ENCODE measurements at places on chromosomes 1 and 21.

DNA sequence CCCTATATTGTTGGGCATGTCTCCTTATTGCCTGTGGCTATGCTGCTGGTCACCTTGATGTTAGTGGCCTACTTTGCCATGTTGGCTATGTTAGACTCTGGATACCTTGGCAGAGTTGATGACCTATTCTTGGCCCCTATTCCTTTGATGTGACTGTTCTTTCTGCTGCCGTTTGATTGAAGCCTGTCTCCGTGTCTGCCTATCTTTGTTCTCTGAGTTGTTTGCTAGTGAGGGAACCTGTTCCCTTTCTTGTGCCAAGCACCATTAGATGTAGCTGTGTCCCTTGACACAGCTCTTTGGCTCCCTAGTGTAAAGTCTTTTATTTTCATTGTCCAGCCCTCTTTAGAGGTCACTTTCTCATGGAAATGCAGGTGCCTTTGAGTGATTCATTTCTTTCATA is 28.7 kb upstream of the PAPPA2 start:
- DNase-seq = no peak

DNA sequence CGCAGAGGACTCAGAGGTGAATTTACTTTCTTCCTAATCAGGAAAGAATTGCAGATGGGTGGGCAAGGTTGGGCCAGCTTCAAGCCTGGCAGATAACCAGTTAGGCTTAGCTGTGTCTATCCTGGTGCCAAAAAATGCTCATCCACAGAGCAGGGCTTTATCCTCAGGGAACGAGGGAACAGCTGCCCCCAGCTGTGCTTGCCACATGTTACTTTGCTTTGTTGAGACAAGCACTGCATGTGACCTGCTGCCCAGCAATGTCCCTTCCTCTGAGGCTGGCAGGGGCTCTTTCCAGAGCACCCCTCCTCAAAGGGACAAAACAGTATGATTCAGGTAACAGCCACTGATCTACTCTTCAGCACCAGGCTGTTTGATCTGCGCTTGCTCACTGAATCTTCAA is 505.1 kb upstream of the USP24 start:
- no peak for DNase-seq

- no peak for DNase-seq
These were observed 18.7 kb downstream of the AK4 start for GRCh38 chr1:65166572-65167305.

DNA sequence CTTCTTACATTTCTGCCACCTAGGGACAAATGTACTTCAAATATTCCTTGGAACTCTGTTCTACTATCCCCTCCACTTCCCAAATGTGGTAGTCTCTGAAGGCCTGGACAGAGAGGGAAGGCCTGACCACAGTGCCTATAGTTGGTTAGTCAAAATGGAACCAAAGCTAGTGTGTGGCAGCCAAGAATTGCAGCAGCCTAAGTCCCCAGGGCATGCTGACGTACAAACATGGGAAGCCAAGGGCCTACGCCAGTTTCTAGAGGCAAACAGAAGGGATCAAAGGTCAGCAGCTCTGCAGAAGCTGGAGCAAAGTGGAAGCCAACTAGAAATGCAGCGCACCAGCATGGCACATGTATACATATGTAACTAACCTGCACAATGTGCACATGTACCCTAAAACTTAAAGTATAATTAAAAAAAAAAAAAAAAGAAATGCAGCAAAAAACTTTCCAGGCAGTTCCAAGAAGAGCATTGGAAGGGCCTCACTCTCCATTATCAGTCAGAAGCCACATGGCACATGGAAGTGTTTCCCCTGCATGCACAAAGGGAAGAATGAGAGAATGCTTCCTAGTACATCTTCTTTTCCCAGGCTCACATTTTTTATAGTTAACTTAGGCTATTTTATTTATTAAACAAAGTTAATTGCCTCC is 39.4 kb upstream of the GADD45A start:
- no peak for DNase-seq

GRCh38 chr1:41784531-41785274 is 134.0 kb downstream of the HIVEP3 start:
- DNase-seq = peak; percentile 57

DNA sequence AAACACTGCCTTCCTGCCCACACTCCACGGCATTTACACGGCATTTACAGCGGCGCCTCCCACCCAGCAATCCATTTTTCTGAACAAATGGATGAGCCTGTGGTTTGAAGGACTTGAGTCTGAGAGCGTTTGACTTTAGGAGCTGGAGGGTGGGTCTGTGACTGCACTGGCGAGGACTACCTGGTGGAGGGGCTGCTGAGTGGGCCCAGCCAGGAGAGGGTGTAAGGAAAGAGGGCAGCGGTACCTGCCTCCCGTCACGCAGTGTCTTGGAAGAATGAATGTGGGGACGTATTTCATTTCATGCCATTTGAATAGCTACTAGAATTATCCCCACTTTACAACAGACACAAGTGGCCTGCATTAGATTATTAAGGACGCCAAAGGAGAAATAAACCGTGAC is 62.9 kb downstream of the B3GALT5 start:
- DNase-seq = no peak

- DNase-seq = no peak
These were observed 28.5 kb downstream of the BTBD8 start for GRCh38 chr1:92108631-92109030.

DNA sequence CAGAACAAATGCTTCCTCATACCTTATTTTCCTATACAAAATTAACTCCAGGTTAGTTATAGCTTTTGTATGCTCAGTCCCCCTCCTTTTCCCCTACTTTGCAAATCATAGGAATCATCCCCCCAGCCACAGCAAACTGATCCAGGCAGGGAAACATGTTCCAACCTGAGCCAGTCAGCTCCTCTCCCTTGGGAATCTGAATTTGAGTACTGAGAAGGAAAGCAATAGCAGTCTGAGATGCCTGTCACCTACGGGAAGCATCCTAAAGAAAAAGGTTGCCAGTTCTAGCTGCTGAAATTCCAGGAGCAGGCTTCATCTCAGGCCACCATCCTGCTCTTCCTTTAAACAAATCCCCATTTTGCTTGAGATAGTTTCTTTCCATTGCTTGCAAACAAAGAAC is 6.9 kb downstream of the ADSS2 start:
- no peak for DNase-seq

GRCh38 chr1:12204754-12205658 is 24.8 kb upstream of the VPS13D start:
- no peak for DNase-seq

DNA sequence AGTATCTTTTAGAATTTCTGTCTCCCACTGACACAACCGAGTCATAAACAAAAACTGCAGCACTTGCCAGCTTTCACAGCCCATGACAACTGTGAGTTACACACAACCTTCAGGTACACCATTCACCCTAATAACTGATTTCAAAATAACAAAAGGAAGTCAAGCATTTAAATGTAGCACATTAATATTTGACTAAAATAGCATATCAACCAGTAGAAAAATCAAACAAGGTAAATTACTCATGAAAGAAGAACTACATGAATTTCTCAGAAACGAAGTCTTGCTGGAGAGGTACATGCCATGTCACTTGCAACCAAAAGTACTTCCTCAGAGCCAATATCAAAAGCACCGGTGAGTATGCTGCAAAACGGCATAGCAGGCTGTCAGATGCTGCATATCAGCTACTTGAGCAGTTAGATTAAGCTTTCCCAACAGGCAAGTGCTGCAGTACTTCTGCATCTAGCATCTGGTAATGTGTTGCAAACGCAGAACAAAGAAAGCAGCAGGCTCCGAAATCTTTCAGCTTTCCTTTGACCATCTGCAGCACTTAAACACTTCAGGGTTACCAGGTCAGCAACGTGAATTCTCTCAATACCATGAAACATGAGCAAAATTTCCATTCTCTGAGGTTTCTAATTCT is 223.2 kb downstream of the SMYD3 start:
- no peak for DNase-seq

DNA sequence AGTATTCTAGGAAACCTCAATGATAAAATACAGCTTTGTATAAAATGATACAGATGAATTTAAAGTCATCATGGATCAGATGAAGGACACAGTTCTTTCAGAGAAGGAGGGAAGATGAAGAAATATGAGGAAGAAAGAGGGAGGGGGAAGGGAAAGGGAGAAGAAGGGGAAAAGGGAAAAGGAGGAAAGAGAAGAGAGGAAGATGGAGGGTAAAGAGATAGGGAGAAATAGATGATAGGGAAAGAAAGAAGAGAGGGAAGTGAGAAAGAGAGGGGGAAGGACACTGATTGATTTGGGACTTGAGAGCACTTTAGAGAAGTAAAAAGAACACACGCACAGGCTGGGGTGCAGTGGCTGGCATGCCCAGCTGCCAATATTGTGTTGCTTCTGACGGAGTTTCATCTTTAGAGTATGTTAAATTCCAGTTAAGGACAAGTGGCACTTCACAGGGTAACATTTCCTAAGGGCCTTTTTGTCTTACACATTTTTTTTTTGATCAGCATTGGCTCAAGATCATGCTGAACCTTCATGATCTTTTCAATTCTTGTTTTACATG is 235.9 kb upstream of the DMRTA2 start:
- no peak for DNase-seq

DNA sequence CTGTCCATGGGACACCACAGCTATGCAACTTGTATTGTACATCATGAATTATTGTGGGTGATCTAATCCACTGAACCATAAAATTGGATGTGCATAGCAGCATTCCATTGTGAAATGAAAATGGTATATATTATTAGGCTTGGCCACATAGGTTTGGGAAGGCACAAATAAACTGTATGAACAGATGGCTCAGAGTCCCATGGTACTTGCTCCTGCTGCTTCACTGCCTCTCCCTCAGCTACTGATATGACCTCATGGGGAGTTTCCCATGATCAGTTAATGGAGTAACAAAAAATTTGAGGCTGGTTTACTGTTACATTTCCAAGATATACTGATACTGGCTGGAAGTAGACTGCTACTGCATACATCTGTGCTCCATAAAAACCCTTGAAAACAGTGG is 152.7 kb upstream of the NEGR1 start:
- DNase-seq = no peak

DNA sequence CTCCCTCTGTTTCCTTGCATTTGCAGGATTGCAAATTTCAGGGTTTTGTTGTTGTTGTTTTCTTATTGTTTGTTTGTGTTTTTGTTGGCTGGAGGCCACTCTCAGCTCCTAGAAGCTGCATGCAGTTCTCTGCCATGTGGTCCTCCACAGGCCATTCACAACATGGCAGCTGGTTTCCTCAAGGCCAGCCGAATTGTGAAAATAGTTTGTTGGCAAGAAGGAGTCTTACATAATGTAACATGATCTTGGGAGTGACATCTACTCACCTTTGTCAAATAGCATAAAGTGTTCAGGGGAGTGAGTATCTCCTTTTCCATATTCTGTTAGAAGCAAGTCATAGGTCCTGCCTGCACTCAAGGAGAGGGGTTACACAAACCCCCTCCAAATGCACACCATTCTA is 10.6 kb upstream of the UAP1 start:
- DNase-seq = no peak

DNA sequence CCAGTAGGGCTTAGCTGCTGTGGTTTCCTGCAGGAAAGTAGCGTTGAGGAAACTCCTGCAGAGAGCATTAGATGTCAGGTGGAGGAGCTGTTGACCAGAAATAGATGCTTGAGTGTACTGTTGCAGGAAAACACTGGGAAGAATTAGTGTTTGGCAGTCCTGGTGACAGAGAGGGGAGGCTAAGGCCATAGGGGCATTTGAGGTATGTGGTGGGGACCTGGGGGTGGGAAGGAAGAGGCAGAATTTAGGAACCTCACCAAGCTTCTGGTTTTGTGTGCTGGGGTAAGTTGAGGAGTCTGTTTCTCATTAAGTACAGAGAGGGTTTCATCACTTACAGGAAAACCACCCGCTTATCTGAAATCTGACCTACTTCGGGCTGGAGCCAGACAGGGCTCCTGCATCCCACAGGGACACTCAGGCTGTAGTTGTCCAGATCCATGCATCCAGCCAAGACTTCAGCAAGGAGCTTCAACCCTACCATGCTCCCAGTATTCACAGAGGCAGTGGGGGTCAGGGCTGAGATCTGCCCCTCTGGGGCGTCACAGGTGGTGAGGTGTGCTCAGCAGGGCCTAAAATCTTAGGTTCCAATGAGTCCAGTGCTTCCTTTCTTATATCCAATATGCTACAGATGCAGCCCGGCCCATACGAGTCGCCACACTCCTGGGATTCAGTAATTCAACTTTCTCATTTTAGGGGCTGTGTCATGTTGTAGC is 15.1 kb downstream of the SH2D2A start:
- DNase-seq = peak; percentile 98

- DNase-seq = no peak
These were observed 645.1 kb downstream of the ADGRL2 start for GRCh38 chr1:82445827-82446226.

- DNase-seq = peak; percentile 82
These were observed 169.2 kb upstream of the SGIP1 start for GRCh38 chr1:66364578-66365391.

DNA sequence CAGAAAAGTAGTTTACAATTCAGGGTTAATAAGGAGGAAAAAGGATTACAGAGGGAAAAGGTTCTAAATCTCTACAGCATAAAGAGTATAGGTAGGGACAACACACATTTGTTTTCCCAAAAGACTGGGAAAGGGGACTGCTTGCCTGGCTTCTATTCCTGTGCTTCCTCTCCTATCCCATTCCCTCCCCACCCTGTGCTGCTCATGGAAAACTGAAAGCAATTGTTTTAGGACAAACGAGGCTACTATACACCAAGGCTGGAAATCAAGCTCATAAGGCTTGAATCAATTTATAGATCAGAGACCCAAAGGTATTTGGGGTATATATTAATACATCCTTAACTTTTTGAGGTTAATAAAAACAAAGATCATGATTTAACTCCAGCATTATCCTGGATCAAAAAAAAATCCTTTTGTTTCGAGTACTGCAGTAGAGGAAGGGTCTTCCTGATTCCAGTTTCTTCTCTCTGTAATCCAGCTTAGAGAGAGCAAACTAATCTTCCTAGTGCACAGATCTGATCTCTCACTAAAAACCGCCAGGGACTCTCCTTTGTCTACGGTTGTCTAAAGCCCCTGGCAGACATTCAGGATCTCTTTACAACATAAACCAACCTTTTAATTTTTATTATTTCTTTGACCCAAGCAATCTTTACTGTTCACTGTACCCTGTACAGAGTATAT is 37.4 kb upstream of the A3GALT2 start:
- DNase-seq = no peak

DNA sequence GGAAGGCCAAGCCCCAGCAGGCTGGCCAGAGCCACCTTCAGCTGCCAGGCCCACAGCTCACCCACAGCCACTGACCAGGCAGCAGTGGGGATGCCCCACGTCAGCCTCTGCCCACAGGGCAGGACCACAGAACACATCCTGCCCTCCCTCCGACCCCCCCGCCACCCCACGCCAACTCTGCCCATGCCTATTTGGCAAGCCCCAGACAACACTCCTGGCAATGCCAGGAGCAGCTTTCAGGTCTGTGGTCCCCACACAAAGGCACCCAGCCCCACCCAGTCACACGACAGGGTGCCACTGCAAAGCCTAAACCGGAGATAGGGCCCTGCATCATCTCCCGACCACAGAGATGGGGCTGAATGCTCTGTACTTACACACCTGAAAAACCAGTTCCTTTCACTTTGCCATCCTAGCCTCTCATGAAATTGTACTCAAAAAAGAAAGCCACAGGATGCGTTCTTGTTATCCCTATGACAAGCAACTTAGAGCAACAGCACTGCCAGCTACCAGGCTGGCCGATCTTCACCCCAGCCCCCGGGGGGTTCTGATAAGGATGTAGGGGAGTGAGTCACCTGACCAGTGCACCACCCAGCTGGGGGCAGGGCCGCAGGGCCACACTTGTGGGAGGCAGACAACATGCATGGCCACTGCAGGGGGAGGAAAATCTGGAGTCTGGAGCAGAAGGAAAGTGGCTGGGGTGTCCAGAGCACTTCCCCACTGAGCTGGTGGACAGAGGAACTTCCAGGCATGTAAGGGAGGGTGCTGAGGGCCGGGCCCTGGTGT is 36.2 kb downstream of the UBE2G2 start:
- DNase-seq = no peak

GRCh38 chr1:12188115-12188514 is 21.3 kb downstream of the TNFRSF1B start:
- DNase-seq = no peak

All from fibroblast of skin of left quadriceps (primary cell).